Activated T-helper 17 cell treated with anti-CD3 and anti-CD28 coated beads, Interleukin-2, amount 50 U/mL, for 72 hours (primary cell): ENCODE measurements at places on chromosomes 3 and 15. TPM values are rescaled to one million over a fixed set of nuclear protein-coding genes. Genes with fewer than 3 reads are reported as not detected.
A peak's percentile ranks its signal among the peaks of the same experiment; 100 is the strongest.

GRCh38 chr15:74955796-74956647 lies 550 bp downstream of the RPP25 start:
- peak; percentile 43 for ATAC-seq

SHC4 gene
- 1.0 TPM for total RNA-seq

DNA sequence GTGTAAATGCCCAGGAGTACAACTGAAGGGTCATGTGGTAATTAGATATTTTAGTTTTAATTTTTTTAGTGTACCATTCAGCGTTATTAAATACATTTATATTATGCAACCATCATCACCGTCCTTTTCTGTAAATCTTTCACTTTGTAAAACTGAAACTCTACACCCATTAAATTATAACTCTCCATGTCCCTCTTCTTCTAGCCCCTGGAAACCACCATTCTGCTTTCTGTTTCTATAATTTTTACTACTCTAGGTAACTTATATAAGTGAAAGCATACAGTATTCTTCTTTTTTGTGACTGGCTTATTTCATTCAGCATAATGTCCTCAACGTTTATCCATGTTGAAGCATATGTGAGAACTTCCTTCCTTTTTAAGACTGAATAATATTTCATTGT lies 48.1 kb downstream of the STXBP5L start:
- no peak for ATAC-seq

DNA sequence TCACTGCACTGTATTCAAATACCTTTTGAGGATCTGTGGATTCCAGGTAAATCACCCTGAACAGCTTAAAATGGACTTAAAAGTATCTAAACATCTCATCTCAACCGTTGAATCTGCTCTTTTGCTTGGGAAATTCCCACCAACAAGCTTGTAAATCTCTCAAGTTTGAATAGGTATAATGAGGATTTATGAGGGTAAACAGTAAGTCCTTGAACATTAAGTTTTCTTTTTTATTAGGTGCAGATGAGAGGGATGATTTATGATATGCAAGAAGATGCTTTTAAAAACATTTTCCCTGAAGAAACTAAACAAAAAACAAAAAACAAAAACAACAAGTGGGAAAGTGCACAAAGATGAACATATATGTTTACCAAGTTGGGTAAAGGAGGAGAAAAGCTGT lies 290.6 kb downstream of the ROBO1 start:
- ATAC-seq: no peak

AHSG gene
- total RNA-seq: not detected

DNA sequence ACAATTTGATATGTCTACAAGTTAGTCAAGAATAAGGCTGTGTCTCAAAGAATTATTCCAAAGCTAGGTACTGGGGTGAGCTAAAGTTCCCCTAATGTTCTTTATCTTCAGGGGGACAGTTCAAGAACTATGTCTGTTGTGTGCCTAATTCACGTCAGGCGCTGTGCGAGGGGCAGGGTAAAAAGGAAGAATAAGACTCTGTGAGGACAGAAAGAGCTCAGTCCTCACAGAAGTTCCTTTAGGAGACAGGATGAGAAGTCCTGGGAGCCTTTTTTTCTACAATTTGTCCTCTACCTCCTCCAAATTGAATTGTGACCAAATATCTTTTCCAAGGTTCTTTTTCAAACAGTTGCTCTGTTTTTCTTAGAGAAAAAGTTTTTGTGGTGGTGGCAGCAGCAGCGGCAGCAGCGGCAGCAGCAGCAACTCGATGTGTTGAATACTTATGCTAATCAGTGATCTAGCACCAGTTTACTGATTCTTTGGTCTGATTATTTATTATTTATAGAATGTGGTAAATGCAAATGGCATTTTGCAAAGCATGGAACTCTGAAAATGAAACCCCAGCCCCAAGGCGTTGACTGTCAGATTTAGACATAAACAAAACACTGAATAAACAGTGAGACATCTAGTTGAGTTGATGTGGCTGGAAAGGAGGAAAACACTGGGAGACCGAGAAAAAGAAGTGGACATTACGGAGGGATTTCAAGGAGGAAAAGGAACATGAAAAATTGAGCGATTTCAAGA lies 88.6 kb downstream of the GTPBP8 start:
- no peak for ATAC-seq

- ATAC-seq: no peak
Observed at GRCh38 chr15:39887832-39888231, 32.2 kb downstream of the GPR176 start.

- no peak for ATAC-seq
Observed at GRCh38 chr3:161423911-161424522, 52.7 kb upstream of the SPTSSB start.
